ENCODE measurements at places on chromosomes 4 and X. TPM values are rescaled to one million over a fixed set of nuclear protein-coding genes. Genes with fewer than 3 reads are reported as not detected.

- DNase-seq, result no peak
Observed at GRCh38 chr4:123661080-123661737, 264.6 kb downstream of the SPRY1 start.

ANKRD50 gene
- total RNA-seq, result 0.57 TPM

VCX2 gene
- total RNA-seq, result not detected

SMS gene
- total RNA-seq, result 156 TPM

DNA sequence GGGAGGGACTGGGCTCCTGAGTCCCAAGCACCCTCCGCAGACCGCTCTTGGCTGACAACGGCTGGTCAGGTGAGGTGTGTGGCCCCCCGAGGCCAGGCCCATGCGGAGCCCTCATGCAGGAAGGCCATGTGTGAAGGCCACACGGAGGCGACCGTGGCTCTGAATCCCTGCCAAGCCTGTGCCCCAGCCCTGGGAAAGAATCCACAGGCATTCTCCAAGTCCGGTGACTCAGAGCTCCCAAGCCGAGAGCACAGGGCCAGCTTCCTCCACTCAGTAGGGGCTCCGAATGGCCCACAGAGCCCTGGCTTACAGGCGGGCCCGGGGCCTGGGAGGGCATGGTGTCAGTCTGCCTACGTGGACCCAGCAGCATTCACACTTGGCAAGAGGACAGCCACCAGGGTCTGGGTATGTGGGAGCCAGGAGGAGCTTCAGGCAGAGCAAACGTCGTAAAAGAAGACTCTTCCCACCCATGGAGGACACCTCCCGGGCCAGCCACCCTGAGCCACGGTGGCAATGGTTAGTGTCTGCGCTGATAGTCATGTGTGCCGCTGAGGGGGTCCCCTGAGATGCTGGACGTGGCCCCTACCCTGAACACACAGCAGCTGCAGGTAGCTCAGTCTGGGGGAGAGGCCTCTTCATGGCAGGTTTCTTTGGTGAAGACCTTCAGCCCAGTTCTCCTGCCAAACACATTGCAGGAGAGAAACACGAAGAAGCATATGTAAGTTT is 105.7 kb downstream of the PSAPL1 start:
- DNase-seq, result no peak
